ENCODE measurements at places on chromosomes 7 and 10. TPM values are rescaled to one million over a fixed set of nuclear protein-coding genes. Genes with fewer than 3 reads are reported as not detected.

DNA sequence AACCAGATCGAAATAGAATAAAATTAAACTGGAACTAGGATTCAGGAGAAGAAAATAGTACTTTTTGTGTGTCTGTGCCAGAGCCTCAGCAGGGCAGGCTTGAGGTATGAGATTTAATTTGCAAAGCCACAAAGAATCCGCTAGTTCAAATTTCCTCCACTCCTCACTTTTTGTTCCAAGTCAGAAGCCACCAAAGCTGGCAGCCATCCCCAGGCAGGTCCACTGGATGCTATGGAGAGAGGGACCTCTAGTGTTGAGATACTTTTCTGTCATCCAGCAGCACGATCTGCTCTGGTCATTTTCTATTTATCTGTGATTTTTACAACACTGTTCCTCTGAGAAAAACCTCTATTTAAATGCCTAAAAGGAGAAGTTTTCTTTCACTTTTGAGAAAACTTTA is 147.9 kb upstream of the FRMD4A start:
- H3K4me3 ChIP-seq = no peak overlapping the region
- peaks cover 2% of the 10 kb centered on the region for H3K36me3 ChIP-seq
- DNase-seq = no peak
- peaks cover 24% of the 10 kb centered on the region for H3K27me3 ChIP-seq

The TLX1 gene
- not detected for total RNA-seq

GRCh38 chr10:48633381-48634197 is 28.7 kb upstream of the ARHGAP22 start:
- peak overlapping the region; percentile 65 for H3K27ac ChIP-seq
- no peak for DNase-seq
- peaks cover 5% of the 10 kb centered on the region for H3K36me3 ChIP-seq
- H3K27me3 ChIP-seq = peaks cover 5% of the 10 kb centered on the region
- H3K4me3 ChIP-seq = peak overlapping the region; percentile 52

- DNase-seq = no peak
- no peak overlapping the region for H3K4me3 ChIP-seq
- no peaks in the 10 kb centered on the region for H3K4me1 ChIP-seq
- no peak overlapping the region for H3K27ac ChIP-seq
Observed at GRCh38 chr7:45601816-45602540, 27.8 kb downstream of the ADCY1 start.

GRCh38 chr10:126433351-126433750 is 45.1 kb upstream of the ADAM12 start:
- no peak for DNase-seq
- no peaks in the 10 kb centered on the region for H3K4me1 ChIP-seq
- no peaks in the 10 kb centered on the region for H3K27me3 ChIP-seq
- no peak overlapping the region for H3K27ac ChIP-seq

DNA sequence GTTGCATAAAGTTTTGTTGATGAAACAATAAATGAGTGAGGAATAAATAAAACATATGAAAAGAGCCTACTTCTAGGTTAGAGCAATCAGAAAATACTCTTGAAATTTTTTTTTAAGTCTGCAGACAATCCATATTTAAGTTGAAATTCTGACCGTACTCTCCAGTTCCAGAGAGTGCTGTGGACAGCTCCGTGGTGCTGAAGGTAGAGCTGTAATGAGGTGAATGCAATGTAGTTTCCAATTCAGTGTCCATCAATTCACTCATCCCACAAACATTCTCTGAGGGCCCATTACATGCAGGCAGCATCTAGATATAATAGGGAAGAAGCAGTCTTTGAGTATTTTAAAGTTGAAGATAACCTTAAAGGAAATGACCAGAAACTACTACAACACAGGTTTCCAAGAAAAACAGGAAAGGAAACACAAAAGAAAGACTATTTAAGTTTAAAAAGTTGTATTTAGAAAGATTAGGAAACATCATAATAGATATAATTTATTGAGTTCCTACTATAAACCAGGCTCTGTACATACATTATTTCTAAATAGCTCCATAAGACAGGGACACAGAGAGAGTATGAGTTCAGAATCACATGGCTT is 44.0 kb upstream of the CRTAC1 start:
- DNase-seq = no peak
- no peak overlapping the region for H3K4me3 ChIP-seq
- peaks cover 12% of the 10 kb centered on the region for H3K27me3 ChIP-seq

DNA sequence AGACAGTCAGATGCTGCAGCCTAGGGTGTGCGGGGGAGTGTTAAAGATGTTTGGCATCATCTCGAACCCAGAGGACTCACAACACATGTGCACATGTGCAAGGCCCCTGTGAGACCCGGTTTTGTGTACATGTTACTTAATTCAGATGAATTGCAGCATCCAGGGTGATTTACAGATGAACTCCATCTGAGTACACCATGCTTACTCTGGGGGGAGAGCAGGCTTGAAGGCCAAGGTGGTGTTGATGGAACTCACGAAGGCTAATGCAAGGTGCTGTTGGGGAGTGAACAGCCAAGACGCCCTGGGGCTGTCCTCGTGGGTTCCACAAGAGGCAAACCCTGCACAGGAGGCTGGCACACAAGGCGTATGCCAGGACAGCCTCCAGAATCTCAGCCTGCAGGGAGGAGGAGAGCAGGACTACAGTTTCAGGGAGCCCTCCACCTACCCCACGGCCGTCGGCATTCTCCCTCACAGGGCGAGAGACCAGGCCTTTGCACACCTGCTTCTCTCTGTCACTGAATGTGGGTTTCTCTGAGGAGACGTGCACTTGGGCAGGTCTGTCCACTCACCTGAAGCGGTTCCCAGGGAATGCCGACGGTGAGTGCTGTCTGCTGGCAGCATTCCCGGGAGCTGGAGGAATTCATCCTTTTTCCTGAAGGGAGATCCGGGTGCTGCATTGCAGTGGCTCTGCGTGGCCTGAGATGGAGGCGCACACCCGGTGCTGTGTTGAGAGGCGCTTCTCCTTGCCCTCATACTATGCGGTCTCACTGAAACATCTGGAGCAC is 178.5 kb upstream of the RNF32 start:
- no peak for DNase-seq
- H3K27me3 ChIP-seq = peaks cover 35% of the 10 kb centered on the region
- peaks cover 2% of the 10 kb centered on the region for H3K36me3 ChIP-seq
- no peaks in the 10 kb centered on the region for H3K4me1 ChIP-seq
- no peak overlapping the region for H3K4me3 ChIP-seq
- no peak overlapping the region for H3K27ac ChIP-seq

Data from T-helper 17 cell (primary cell).